ENCODE measurements at places on chromosomes 1 and 21.

DNA sequence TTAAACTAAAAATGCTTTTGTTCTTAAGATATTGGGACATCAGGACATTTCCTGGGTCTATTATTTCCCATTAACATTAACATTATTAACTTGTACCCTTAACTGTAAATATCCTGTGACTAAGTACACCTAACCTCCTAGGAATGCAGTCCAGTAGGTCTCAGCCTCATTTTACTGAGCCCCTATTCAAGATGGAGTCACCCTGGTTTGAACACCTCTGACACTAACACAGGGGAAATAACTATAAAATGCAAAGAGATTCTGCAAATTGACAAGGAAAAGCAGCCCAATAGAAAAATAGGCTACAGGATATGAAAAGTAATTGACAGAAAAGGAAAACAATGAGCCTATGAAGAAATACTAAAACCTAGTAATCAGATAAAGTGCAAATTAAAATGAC is 11.6 kb upstream of the NCMAP start:
- DNase-seq, result no peak

- peak; percentile 60 for DNase-seq
Observed at GRCh38 chr1:11740258-11741192, 4.6 kb downstream of the AGTRAP start.

DNA sequence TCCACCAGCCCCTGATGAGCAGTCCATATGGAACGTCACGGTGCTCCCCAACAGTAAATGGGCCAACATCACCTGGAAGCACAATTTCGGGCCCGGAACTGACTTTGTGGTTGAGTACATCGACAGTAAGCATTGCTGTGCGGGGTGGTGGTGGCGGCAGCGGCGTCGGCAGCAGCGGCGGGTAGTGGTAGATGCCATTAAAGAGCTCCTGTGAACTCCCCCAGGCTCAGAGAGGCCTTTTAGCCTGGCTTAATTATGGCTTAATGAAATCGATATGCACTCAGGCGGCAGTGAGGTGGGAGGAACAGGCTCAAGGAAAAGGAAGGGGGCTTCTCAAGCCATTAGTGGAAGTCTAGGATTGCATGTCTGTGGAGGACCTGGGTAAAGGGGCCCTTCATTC is 41.9 kb upstream of the CNTN2 start:
- no peak for DNase-seq

GRCh38 chr1:53060579-53060978 is 1.4 kb upstream of the PODN start:
- DNase-seq, result no peak

DNA sequence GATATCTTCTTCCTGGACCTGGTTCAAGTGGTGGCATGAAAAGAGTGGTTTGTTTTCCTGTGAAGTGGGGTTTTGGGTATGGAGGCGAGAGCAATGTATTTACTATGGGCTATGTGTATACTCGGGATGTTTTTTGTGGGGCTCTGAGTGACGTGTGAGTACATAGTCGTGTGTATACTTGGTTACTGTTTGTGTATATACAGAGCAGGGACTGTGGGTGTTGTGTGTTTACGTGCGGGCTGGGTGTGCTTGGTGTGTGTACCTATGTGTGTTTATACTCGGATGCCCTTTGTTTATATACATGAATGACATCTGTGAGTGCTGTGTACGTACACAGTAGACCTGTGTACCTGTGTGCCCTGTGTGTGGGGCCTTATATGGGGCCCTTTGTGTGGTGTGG is 50.0 kb downstream of the YARS1 start:
- no peak for DNase-seq

- DNase-seq, result no peak
Observed at GRCh38 chr1:14876747-14877146, 276.8 kb upstream of the TMEM51 start.

- no peak for DNase-seq
Observed at GRCh38 chr1:6695868-6696267, 5.7 kb downstream of the DNAJC11 start.

DNA sequence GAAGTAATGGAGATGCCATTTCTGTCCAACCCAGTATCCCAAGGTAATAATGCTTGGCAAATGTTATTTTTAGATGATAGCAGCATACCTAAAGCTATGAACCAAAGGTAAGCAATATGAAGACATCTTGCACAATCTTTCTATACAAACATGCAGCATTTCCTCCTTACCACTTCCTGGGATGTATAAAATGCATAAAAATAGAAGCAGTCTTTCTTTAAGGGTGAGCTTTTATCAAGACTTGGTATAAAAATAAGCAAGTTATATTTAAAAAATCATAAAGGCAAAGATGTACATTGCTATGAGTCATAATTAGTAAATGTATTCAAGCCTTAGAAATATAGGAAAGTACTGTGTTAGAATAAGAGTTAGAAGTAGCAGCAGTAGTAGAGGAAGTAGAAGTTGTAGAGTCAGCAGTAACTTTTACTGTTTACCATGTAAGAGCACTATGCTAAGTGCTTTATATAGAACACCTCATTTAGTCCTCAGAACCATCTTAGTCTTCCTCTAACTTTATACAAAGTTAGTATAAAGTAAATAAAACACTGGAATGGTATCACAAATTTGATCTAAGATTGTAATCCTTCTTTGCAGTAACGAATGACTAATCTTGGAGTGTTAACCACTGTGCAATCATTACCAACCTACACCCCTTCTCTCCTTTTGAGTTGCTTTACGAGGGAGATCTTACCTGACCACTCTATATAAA is 371.3 kb downstream of the VAV3 start:
- DNase-seq, result no peak

DNA sequence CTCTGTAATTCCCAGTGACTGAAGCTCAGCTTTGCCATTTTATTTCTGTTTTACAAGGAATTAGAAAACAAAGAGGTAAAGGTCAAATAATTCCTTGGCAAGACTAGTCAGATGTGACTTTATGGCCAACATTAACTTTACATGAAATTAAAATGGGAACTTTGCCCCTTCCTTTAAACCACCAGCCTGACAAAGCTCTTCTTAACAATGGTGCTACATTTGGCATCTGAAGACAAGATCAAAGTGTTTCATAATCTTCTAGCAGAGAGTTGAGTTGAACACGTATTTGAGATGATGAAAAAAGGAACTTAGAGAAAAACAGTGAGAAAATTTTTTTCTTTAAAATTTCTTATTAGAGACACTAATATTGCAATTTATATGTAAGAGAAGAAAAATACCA is 193.8 kb downstream of the AK5 start:
- DNase-seq, result no peak

DNA sequence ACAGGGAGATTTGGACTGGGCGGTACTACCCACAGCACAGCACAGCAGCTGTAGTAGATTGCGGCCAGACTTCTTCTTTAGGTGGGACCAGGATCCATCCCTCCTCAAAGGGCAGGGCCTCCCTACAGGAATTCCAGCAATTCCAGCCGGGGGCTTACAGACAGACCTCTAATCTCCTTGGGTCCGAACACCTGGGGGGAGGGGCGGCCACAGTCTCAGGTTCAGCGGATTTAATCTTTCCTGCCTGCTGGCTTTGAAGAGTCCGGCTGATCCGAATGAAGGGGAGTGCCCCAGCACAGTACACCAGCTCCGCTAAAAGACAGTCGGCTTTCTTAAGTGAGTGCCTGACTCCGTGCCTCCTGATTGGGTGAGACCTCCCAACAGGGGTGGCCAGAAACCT is 1708.5 kb downstream of the BRINP3 start:
- no peak for DNase-seq

DNA sequence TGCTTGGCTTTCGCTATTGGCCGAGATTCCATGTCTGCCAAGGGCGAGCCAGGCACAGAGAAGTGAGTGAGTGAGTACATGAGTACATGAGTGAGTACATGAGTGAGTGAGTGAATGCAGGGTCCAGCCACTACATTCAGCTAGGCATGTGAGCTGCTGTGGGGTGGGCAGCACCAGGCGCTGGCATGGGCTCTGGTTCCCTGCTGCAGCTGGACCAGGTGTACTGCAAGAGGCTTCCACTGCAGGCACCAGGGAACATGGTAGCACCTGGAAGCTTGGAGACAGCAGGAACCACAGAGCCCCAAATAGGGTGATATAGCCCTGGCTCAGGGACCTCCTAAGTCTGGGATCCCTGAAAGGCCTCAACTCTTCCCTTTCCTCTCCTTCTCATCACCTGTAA is 330.2 kb downstream of the USP25 start:
- DNase-seq, result no peak

GRCh38 chr1:76122271-76122670 is 47.7 kb downstream of the ST6GALNAC3 start:
- no peak for DNase-seq

DNA sequence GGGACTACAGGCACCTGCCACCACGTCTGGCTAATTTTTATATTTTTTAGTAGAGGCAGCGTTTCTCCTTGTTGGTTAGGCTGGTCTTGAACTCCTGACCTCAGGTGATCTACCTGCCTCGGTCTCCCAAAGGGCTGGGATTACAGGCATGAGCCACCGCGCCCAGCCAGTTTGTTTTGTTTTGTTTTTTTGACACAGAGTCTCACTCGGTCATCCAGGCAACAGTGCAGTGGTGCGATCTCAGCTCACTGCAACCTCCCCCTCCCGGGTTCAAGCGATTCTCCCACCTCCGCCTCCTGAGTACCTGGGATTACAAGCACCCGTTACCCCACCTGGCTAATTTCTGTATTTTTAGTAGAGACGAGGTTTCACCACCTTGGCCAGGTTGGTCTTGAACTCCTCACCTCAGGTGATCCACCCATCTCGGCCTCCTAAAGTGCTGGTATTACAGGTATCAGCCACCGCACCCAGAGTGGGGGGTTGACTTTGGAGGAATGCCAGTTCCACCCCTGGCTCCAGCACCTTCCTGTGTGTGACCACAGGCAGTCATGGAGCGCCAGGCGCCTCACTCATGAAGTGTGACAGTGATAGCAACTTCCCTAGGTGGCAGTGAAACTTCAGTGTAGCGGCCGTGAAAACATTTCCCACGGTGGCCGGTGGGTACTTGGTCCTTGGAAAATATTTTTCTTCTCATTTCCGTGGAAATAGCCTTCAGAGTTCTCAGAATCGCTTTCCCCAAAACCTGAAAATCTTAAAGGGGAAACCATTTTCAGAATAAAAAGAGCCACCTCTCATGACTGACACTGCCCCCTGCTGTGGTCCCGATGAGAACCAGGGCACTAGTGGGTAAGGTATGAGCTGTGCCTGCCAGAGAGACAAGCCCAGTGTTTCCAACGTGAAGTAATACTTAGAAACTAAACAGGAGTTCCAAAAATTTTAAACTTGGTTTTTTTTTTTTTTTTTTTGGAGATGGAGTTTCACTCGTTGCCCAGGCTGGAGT is 48.6 kb downstream of the WDR4 start:
- DNase-seq, result peak; percentile 44

GRCh38 chr1:6392809-6393399 is 663 bp downstream of the ACOT7 start:
- DNase-seq, result no peak

DNA sequence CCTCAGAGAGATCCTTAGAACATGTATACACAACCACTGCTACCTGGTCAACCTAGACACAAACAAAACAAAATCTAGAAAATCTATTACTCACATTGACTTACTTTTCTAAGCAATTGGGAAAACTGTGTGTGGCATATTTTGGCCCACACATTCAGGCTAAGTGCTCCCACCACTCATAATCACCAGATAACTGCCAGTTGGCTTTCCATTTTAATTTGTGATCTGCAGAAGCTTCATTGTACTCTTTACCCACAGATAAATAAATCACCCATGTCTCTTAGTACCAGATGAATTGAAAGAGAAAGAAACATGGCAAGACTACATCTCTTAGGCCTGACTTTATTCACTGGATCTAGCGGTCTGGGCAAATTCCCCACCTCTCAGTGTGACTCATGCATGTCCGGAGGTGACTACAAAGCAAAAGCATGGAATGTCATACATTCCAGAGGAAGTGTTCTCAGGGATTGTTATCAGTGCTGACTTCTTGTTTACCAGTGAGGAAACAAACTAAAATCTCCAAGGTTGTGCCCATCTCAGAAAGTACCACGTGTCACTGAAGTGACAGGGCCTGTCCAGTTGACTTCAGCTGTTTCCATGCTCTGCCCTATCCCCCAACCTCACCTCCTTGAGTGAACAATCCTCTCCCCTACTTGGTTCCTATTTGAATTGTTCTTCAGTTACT is 52.4 kb upstream of the BCL10 start:
- DNase-seq, result no peak

DNA sequence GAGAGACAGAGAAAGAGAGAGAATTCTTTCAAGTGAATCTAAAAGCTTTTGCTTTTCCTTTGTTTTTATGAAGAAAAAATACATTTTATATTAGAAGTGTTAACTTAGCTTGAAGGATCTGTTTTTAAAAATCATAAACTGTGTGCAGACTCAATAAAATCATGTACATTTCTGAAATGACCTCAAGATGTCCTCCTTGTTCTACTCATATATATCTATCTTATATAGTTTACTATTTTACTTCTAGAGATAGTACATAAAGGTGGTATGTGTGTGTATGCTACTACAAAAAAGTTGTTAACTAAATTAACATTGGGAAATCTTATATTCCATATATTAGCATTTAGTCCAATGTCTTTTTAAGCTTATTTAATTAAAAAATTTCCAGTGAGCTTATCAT is 117.6 kb downstream of the PTPRC start:
- no peak for DNase-seq

DNA sequence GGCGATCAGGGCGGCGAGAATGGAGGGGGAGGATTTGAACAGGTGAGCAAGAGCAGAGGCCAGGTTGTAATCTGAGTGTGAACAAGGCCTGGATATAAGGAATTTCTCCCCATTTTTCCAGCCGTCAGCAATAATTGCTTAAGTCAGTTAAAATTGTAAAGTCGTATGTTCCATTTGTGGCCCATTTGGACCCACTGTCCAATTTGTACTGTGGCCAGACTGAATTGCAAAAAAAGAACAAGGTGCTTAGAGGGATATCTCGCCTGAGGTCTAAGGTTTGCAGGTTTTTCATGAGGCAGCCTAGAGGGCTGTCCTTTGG is 1.0 kb downstream of the ERVH48-1 start:
- no peak for DNase-seq

GRCh38 chr1:234911787-234912186 is 216.8 kb downstream of the TOMM20 start:
- DNase-seq, result peak; percentile 44

GRCh38 chr1:165635329-165635728 is 4.3 kb downstream of the MGST3 start:
- no peak for DNase-seq

DNA sequence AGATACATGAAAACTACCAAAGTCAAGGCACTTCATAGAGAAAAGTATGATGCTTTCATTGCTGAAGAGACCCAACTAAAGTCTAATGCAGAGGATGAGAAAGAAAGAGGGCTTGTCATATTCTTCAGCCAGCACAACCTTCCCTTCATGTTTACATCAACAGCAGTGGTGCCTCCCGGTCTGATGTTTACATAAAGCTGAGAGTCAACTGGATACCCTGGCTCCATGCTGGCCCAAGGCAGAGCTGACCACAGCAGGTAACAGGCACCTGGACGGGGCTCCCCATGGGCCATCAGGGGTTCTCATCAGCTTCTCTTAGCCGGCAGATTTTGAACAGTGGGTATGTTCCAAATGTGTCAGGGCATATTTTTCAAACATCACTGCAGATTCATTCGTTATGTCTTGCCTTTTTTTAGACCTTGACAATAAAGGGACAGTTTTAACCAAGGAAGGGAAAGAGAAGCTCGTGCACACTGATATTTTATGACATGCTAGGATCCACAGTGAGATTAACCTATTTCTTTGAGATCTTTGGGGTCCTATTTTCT is 117.1 kb downstream of the NRIP1 start:
- DNase-seq, result no peak
